ENCODE measurements at places on chromosomes 3 and 15.

DNA sequence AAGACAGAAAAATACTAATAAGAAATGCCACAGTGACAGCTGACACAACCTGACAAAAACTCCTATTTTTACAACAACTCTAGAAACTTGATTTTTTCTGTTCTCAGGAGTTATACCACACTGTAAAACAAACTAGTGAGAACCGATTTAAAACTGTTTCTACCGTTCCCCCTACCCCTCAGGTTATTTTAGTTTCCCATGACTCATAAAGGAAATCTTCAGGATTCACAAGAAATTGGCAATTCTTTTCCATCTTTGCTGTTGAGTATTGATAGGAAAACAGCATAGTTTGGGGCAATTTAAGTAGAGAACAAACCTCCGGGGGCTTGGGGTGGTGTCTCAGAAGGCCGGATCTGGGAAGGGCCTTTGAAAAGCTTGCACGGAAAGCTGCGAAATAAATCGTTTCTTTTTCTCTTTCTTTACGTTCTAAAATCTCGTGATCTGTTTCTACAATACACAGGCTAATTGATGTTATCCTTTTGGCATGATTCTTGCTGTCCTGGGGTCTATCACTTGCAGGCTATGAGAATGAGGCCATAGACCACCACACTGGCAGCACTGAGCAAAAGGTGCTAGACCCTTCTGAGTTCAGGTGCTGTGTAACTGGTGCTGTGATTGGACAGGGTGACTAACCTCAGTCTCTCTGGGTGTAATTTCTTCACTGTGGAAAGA lies 89.3 kb downstream of the LPP start:
- DNase-seq: no peak

DNA sequence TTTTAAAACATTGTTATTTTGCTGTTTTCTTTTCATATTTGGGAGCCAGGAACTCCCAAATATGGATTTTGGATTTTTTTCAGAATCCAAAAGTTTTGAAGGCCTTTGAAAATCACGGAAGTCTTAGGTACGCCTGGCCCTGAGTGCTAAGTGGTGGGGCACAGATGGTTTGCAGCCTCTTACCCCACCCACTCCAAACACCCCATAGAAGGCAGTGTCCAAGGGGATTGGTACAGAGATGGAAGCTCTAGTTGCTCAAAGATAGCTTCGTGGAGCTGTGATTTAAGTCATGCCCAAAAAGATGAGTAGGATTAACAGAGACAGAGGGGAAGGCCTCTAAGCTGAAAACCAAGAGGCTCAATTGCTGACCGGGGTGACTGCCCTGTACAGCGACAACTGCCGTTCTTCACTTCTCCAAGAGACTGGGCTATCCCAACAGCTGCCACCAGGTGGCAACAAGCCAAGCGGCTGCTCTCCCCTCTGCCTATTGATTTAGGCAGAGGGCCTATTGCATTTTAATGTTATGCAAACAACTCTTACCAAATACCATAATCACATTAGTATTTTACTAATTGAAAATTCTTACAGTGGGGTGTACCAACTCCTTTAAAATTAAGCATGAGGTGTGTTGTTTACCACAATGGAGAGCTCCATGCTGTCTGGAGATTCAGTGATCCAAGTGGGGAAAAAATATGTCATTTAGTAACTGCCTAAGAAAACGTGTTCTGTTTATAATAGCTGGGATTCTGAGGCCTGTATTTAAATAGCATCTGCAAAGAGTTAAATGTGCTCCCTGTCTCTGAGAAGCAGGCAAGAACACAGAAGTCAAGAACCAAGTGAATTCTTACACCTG lies 64.0 kb upstream of the C15orf61 start:
- DNase-seq: peak; percentile 46

- no peak for DNase-seq
These were observed 337.2 kb upstream of the DNAJC19 start for GRCh38 chr3:181326637-181327223.

DNA sequence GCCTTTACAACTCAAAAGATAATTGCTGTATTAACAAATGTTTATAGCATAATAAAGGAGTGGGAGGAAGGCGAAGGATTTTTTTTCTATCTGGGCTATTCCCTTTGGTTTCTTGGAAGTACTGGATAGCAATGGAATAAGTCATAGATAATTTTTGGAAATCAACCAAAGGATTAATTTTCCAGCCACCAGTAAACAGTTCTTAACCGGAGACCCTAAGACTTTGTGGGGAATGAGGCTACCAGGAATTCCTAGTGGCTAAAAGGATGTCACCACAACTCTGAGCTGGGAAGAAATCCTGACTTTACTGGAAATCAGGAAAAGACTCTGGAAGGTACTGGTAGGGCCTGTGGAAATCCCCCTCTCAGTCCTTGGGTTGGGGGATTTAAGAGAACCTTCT lies 138.4 kb upstream of the RARB start:
- DNase-seq: no peak

- no peak for DNase-seq
These were observed 15.5 kb upstream of the CCDC33 start for GRCh38 chr15:74220475-74221248.

DNA sequence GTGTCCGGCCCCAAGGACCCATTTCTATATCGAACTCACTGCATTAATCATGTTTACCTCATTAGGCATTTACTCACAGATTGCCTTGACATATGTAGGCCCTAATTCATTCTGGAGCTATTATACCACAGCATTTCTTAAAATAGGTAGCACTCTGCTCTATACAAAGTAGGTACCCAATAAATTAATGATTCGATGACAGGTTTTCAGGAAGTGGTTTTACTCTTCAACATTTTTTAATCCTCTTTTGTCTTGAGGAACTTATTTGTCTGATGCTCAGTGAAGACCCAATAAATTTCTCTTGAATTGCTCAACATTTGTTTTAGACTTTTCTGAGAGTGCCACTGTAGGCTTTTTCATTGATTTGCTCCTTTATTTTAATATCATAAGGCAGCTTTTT lies 12.1 kb downstream of the TGFBR2 start:
- no peak for DNase-seq

DNA sequence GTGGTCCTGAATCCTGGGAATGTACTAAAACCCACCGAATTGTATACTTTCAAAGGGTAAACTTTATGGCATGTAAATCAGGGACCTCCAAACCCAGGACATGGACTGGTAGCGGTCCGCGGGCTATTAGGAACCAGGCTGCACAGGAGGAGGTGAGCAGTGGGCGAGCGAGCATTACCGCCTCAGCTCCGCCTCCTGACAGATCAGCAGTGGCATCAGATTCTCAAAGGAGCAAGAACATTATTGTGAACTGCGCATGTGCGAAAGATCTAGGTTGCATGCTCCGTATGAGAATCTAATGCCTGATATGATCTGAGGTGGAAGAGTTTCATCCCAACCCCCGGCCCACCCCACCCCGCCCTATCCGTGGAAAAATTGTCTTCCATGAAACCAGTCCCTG lies 22.2 kb downstream of the HEG1 start:
- DNase-seq: no peak

DNA sequence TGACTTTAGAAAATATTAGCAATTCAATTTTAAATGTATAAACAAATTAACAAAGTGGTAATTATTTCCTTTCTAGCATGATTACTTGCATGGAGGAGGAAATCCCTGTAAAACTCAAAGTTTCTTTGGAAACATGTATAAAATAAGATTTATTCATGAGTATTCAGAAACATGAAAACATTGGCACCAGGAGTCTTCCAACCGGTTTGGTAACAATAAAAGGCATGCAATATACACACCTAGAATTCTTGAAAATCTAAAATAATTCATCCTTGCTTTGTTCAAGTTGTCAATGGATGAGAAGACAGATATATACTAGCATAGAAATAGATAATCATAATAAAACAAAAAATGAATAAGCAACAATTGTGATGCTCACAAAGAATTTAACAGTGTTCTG lies 76.4 kb downstream of the ZPLD1 start:
- DNase-seq: no peak

DNA sequence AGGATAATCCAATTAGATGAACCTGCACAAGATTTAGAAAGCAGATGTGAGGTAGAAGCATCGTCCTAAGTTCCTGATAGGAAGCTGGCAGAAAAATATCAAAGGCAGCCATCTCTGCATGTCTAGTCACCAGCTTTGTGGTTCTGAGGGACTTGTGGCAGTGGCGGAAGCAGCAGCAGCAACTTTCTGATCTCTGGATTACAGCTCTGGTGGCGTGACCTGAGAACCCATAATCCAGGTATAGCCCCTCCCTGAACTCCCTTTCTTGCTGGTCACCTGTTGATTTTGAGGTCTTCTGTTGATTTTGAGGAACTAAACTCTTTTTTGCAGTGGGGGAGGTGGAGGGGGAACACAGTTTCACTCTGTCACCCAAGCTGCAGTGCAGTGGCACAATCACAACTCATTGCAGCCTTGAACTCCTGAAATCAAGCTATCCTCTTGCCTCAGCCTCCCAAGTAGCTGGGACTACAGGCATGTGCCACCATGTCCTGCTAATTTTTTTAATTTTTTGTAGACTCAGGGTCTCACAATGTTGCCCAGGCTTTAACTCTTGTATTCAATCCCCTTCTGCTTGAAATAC lies 7.9 kb downstream of the FSIP1 start:
- peak; percentile 3 for DNase-seq

GRCh38 chr3:23592961-23593931 lies 212.5 kb upstream of the UBE2E1 start:
- DNase-seq: no peak

DNA sequence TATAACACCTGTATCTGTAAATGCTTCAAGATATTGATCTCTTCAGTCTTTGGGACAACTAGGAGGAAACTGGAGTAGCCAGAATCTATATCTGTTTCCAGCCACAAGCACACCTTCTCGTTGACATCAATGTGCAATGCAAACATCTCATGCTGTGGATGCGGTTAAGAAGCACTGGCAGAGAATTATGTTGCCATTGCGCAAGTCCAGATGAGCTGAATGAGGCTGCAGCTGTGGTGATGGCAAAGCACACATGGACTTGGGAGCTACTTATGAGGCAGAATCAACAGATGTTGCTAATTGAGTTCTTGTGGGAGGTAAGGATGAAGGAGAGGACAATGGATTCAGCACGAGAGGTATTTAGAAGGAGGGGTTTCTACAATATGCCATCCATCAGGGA lies 90.9 kb downstream of the STRIT1 start:
- no peak for DNase-seq

GRCh38 chr3:184694716-184695115 lies 17.1 kb downstream of the MAGEF1 start:
- no peak for DNase-seq

GRCh38 chr3:154161806-154162205 lies 40.6 kb downstream of the ARHGEF26 start:
- no peak for DNase-seq

- no peak for DNase-seq
These were observed 460.4 kb upstream of the NAALADL2 start for GRCh38 chr3:174398761-174399160.

GRCh38 chr3:131796558-131797198 lies 238.1 kb downstream of the CPNE4 start:
- DNase-seq: no peak

DNA sequence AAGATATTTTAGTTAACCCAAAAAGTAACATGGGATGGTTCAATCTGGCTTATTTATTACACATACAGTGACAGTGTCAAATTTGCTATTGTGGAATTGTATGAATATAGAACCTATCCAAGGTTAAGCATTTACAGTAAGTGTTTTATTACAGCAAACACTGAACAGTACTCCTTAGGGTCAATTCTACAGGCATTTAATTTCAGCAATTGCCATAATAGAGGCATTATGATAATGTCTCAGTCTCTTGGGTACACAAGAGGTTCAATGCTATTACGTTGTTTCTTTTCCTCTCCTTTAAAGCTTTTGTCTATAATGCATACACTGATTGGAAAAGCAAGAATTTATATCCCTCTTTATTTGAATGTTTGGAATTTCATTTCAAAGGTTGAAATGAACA lies 275.7 kb upstream of the NAALADL2 start:
- DNase-seq: no peak

DNA sequence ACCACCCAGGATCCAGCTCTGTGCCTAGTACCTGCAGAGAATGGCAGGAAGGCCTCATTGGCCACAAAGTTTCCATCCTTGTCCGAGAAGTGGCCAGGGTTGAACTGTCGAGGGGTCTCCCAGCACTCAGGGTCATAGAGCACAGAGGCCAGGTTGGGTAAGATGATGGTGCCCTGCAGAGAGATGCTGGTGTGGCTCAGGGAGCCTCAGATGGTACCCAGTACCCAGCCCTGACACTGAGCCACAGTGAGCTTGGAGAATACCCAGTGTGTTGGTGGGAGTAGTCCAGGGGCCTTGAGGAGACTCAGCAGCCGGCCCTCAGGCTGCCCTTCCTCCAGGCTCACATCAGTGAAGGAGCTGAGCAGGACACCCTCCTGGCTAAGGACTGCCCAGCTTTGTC lies 11.5 kb upstream of the PARL start:
- DNase-seq: no peak

- no peak for DNase-seq
These were observed 88.1 kb downstream of the DCUN1D1 start for GRCh38 chr3:182892226-182892625.

- no peak for DNase-seq
These were observed 45.9 kb upstream of the ATP1B3 start for GRCh38 chr3:141830508-141830907.

DNA sequence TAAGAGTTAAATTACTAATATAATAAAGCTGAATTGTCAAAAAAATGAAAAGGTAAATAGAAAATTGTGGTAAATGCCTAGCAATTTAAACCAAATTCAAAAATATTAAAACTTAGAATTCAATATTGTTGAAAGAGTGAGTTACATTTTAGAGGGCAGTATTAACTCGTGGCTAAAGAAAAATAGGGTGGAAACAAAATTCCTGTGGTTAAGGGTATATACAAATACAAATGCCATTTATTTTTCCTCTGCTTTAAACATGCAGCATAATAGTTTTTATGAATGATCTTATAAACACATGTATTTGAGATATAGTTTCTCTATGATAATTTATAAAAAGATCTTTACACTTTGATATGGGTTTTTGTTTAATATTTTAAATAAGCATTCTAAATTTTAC lies 79.0 kb downstream of the NEDD4 start:
- no peak for DNase-seq

- no peak for DNase-seq
These were observed 240.9 kb upstream of the ADAMTS9 start for GRCh38 chr3:64928683-64929082.

GRCh38 chr3:120743556-120744195 lies 1.1 kb downstream of the GTF2E1 start:
- no peak for DNase-seq

DNA sequence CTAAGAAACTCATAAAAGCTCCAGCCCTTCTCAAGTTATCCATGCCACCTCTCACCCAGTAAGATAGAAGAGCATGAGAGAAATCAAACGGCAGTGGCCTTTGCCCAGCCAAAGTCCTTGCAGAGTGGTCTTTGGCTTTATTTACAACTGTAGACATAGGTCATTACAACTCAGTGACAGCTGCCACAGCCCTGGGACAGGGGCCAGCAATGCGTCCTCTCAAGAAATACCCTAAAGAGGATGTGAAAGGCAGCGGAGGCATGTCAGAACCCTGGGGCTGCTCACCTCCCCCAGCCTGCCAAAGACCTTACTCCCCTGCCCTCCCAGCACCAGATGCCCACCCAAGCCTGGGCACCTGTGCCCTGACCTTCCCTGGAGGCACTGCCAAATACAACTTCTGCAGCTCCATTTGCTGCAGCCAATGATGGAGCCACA lies 6.3 kb downstream of the ACAA1 start:
- no peak for DNase-seq

GRCh38 chr15:78067328-78068228 lies 9.9 kb downstream of the TBC1D2B start:
- DNase-seq: no peak

GRCh38 chr15:58532126-58532525 lies 100.3 kb downstream of the LIPC start:
- DNase-seq: no peak
